ENCODE measurements at places on chromosomes 11 and 22.

- DNase-seq, result peak; percentile 49
These were observed at the start of gene DESI1 for GRCh38 chr22:41620589-41621098. Gene DESI1, minus strand, starts transcription at chr22:41621043. Its CDS starts 204 bp downstream, at chr22:41620839.

DNA sequence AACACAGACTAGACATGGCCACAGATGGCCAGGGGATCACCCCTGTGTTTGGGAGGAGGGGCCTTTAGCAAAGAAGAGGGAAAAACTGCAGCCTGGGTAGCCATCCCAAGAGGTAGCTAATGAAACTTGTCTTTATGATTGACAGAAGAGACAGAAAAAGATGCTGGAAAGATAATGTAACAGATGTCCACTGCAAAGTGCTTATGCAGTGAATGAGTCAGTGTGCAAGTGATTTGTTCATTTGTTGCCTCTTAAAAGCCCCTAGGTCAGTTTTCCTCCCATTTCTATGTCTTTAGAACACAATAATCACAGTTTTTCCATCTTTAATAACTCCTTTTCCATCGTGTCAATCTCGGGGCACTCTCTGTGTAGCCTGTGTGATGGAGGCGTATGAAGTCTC is 57.2 kb downstream of the INSC start:
- no peak for DNase-seq

DNA sequence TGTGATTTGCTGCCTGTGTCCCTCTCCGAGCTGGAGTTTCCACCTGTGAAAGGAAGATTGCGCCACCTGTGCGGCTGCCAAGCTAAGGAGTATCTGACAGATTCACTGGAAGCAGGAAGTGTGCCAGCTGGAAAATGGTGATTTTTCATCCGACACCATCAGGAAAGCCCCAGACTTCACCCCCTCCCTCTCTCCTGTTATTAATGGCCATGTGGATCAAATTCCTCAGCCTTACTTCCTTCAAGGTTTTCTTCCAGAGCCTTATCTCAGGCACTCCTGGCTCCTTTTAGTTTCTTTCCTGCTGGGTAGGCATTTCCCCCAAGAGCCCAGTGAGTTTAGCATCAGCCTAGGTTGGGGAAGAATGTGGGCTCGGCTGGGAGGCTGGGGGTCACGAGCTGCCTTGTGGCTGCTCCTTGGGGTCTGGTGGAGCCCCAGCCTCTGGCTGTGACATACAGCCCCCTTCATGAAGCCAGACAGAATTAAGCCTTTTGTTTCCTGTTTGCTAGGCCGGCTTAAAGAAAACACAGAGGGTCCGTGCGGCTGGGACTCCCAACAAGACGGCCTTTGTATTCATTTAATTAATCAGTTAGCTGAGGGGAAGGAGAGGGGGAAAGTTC is 37.1 kb downstream of the PKNOX2 start:
- no peak for DNase-seq

DNA sequence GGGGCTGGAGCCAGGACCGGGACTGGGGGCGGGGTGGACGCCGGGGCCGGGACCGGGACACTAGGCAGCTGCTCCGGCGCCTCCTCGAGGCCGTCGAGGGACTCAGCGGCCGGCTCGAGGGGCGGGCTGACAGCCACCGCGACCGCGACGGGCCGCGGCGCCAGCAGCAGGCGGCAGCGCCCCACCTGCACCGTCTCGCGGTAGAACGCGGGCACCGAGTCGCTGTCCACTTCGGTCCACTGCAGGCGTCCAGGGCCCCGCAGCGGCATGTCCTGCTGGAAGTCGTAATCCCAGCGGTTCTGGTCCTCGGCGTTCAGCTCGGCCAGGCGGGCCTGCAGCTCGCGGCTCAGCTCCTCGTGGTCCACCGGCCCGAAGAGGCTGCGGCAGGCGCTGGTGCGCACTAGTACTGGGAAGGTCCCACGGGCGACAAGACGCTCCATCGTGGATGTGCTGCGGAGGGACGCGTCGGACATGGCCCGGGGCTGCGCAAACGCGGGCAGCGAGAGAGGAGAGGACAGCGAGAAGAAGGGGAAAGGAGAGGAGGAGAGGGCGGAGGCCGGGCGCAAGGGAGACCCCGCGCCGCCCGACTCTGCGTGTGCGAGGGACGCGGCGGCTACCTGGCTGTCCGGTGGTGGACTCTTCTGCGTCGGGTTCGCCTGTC is 428 bp downstream of the CDKN1C start:
- peak; percentile 35 for DNase-seq

- peak; percentile 15 for DNase-seq
These were observed 16.5 kb upstream of the ETS1 start for GRCh38 chr11:128603752-128604414.

- DNase-seq, result no peak
These were observed 5.4 kb downstream of the TRABD start for GRCh38 chr22:50190941-50191741.
